ENCODE measurements at places on chromosomes 7 and 10.
A peak's percentile ranks its signal among the peaks of the same experiment; 100 is the strongest.

DNA sequence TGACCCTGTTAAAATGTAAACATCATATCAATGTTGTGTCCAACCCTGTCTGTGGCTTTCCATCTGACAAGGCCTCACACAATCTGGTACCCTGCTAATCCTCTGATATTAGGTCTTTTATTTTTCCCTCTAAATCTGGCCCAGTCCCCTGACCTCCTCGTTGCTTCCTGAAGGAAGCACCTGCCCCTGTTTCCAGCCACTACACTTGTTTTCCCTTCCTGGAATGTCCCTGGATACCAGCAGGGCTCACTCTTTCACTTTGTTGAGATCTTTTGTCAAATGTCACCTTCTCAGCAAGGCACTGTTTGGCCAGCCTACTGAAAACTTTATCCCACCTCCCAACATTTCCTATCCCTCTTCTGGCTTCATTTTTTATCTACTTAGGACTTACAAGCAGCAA is 2.1 kb downstream of the SAMD9L start:
- no peak for DNase-seq

GRCh38 chr10:114874827-114875411 is 53.3 kb downstream of the FHIP2A start:
- DNase-seq: peak; percentile 29

DNA sequence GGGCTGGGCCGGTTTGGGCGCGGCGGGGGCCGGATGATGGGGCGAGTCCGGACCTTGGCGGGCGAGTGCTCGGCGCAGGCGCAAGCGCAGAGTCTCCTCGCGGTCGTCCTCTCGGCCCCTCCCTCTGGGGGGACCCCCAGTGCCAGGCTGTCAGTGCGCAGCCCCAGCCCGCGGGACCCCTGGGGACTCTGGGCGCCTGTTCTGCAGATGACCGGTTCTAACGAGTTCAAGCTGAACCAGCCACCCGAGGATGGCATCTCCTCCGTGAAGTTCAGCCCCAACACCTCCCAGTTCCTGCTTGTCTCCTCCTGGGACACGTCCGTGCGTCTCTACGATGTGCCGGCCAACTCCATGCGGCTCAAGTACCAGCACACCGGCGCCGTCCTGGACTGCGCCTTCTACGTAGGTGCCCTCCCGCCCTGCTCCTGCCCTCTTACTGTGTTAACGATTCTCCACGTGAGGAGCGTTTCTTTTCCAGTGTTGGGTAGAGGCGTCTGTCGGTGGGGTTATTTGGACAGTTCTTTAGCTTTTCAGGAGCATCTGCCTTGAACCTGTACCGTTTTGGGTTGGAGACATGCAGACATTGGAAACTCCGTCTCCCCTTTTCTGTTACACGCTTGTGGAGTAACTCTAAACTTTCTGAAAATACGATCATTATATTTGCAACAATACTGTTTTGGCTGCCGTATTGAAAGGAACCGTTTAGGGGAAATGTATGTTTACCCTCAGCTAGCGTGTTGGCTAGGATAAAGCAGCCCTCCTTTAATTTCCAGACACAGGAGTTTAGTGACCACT is 706 bp downstream of the BUB3 start:
- DNase-seq: peak; percentile 75

DNA sequence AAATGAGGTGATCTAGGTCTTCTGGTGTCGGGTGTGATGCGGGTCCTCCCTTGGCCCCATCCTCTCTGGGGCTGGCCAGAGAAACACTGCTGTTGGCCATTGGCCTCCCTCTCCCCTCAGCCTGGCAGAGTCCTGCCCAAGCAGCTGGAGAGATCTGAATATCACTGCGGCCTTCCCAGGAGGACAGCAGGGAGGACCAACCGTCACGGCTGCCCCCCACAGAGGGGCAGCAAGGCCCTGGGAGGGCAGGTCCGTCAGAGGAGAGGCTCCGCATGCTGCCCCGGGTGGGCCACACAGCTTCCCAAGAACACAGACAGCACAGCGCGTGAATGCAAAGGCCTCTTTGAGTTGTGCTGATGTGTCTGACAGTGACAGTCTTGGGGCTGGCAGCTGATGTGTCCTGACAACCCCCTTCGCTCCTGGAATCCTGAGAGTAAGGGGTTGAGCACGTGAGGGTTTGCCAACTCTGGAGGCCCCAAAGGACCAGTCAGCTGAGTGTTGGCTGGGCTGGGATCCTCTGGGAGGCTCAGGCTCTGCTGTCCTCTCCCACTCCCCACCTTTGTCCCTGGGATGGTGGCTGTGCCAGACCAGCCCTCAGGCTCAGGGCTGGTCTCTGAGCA is 132.5 kb upstream of the UNC5B start:
- no peak for DNase-seq

DNA sequence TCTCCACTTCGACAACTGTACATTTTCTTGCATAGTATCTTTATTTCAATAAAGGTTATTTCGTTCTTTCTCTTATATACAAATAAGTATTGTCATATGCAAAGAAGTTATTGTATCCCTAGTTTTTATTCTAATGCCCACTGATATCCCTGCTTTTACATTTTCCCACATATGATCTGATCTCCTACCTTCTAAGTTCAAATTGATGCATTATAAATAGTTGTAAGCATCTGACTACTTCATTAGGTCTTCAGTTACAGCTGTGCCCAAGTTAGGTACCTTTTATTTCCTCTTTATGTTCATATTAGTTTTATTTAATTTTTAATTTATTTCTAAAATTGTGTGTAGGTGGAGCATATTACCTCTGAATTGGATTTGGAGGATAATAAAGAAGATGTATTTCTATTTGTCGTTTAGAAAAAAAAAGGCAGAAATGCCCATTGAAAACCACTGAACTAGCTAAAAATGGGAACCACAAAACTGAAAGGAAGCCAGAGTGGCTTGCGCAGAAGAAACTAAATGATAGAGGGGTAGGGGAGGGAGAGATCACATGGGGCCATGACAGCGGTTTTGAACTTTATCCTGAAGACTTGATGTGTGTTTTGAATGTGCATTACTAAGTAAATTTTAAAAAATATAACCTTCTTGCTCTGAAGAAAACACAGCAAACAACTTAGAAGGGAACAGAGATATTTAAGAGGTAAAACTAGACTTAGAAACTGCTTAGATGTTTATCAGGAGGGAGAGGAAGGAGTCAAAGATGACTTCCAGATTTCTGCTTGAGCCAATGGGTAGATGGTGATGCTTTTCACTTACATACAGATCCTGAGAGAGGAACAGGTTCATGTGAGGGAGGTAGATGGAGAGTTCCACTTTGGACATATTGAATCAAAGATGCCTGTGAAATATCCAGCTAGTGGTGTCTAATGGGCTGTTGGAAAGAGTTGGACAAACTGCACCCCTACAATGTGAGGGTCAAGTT is 9.3 kb upstream of the ZC3HAV1L start:
- peak; percentile 56 for DNase-seq

DNA sequence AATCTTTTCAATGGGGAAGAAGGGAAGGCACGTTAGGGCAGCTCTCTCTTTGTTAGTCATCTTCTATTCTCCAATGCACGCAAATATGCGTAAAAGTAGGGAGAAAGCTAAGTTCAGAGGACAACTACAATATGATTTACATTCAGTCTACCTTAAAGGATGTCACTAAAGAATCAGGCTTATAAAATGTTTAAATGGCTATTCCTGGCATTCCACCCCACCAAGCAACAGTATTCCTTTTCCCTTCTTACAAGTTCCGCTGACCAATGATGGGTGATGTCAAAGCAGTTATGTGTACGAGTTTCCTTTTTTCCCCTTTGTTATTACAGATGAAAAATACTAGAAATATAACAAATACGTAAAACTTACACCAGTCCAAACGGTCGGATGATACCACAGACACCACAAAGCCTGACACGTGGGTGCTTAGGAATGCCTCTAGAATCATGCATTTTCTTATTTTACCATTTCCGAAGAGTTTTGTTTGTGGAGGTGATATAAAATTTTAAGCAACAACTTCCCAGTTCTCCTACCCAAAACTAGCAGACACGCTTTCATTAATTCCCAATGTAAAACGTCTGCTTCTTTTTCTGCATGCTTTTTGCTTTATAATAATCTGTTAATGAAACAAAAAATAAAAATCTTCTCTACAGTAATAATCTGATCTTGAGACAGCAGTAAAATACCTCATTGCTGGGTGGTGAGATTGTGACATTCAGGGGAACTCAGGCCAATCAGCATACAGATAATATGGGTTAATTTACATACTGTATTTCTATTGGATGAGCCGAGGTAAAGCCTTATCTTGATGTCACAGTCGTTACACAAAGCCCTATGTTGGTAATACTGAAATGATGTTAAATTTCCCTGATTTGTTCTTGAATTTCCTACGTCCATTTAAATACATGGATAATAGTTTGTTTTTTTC is 708 bp upstream of the GPR85 start:
- peak; percentile 31 for DNase-seq

DNA sequence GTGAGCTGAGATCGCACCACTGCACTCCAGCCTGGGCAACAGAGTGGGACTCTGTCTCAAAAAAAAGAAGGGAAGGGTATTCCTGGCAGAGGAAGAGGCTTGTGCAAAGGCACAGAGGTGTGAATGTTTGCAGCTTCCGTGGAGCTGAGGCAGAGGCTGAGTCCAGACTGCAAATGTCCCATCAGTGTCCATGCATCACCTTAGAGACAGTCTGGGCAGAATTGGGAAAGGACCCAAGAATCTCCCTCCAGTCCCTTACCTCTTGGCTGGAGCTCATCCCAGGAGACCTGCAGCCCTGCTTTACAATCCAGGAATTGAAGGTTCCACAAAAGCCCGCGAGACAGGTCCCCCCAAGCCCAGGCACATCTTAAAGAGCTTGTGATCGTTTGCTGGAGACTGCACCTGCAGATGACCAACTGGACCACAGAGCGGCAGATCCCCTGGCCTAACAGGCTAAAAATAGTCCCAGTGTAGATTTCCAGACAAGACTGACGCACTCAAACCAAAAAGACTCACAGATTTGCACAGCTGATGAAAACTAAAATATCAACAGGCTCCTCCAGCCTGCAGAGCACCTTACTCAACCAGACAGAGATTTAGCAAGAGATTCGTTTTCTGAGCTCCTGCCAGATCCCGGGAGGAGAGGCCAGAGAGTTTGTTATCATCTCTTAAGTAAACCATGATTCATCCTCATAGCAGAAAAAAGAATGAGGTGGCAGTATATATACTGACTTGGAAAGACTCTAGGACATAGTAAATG is 22.9 kb upstream of the NANOS1 start:
- DNase-seq: no peak

GRCh38 chr10:66714741-66715140 is 211.1 kb upstream of the LRRTM3 start:
- no peak for DNase-seq

DNA sequence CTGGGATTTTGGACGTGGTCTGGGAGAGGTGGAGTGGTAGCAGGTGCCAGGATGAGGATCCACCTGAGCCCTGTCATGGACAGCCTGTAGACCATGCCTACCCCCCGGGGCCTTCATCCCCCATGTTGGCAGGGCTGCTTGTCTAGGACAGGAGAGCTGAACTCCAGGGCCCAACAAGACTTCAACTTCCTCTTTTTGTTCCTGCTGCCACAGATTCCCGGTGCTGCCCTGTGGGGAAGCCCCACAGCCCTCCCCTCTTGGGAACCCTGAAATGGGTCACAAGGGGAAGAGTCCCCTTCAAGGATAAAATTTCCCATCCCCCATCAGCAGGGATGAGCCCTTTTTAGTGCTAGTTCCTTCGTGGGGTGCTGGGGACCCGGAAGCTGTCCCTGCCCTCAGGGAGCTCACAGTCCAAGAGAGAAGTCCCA is 1.3 kb upstream of the CUEDC2 start:
- DNase-seq: no peak

All from erythroblast (primary cell).